Purkinje cell (primary cell): ENCODE measurements at places on chromosomes 5 and 9. TPM values are rescaled to one million over a fixed set of nuclear protein-coding genes. Genes with fewer than 3 reads are reported as not detected.

Gene F12
- 1.3 and 2.0 TPM in 2 replicates for polyA plus RNA-seq

Gene CNTNAP3
- polyA plus RNA-seq: 0.73 and 1.1 TPM in 2 replicates

Gene PCDHB14
- 5.3 and 5.4 TPM in 2 replicates for polyA plus RNA-seq

Gene GRIN3A
- 2.8 TPM in 1 of 2 replicates, not detected in the other for polyA plus RNA-seq

Gene C9
- 0.08 TPM in 1 of 2 replicates, not detected in the other for polyA plus RNA-seq

Gene C5orf52
- not detected in 2 replicates for polyA plus RNA-seq

Gene DELE1
- 4.0 and 17.1 TPM in 2 replicates for polyA plus RNA-seq

Gene SPATA31E1
- not detected in 2 replicates for polyA plus RNA-seq

Gene RNF44
- 5.5 and 6.7 TPM in 2 replicates for polyA plus RNA-seq

Gene OR5C1
- not detected in 2 replicates for polyA plus RNA-seq

Gene RABGAP1
- polyA plus RNA-seq: 15.6 and 24.7 TPM in 2 replicates

Gene SVEP1
- 0.28 and 0.65 TPM in 2 replicates for polyA plus RNA-seq

Gene NIM1K
- 0.27 and 1.3 TPM in 2 replicates for polyA plus RNA-seq

Gene RELL2
- 5.9 and 8.8 TPM in 2 replicates for polyA plus RNA-seq

Gene PCDHB11
- 1.1 and 1.6 TPM in 2 replicates for polyA plus RNA-seq

Gene DEPDC1B
- not detected in 2 replicates for polyA plus RNA-seq

Gene GAS1
- polyA plus RNA-seq: 1.0 and 2.4 TPM in 2 replicates

Gene FGFR4
- not detected in 2 replicates for polyA plus RNA-seq

Gene PCDHB9
- polyA plus RNA-seq: 0.21 and 0.81 TPM in 2 replicates

Gene HAUS6
- polyA plus RNA-seq: 5.0 and 5.3 TPM in 2 replicates

Gene SPINK4
- not detected in 2 replicates for polyA plus RNA-seq

Gene TMOD1
- polyA plus RNA-seq: 8.3 and 15.1 TPM in 2 replicates

Gene FBP2
- not detected in 2 replicates for polyA plus RNA-seq
